ENCODE measurements at places on chromosomes 3 and 15.

DNA sequence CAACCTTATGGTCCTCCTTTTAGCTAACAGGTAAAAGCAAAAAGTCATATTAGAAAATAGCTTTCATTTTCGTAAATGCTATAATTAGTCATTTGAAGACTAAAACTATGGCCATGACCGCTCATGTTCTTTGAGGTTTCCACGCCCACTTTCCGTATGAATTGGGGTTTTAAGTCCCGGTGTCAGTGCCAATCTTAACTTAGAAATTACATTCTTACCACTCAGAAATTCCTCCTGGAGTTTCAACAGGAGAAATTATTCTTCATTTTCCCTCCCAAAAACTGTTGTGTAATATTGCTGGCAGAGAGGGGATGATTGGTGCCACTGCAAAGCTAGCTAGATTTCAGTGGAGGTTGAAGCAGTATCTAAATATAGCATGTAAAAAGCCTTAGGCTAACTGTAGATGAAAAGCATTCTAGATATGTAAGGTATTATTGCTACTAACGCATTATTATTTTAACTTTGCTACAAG lies 71.0 kb upstream of the MDFIC2 start:
- no peak for DNase-seq

DNA sequence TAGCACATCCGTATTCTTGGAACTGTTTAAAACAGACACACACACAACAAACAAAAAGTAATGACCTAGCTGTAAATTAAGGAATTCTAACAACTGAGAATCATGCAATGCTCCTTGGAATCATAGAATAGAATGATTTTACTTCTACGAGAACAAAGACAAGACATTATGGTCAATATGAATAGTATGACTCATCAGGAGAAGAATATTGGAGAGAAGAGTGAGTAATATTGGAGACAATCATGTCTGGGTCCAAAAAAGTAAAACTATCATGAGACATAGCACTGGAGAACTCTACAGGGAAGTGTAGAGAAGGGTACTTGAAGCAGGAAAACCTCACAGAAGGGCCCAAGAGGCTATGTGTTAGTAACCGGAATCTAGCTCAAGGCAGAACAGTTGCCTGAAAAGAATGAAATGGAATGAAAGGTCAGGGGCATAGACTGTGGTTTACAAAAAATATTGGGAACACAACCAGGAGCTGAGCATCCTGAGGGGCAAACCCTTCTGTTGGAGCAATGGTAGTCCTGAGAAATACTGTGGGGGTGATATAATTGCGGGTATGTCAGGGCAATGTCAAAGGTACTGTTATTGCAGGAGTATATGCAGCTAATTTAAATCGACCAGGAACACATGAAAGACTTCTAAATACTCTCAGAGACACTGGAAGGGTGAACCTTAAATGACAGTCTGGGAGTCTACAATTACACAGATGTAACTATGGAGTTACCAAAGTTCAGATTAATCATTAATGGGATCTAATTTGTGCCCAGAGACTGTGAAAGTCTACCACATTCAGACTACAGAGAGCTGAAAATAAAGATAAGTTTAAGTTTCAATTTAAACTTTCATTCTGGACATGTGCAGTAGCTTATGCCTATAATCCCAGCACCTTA lies 201.2 kb downstream of the BCHE start:
- DNase-seq, result no peak

- DNase-seq, result no peak
These were observed 259.5 kb downstream of the THSD4 start for GRCh38 chr15:71374607-71375352.

GRCh38 chr3:15256861-15257341 lies 50.9 kb downstream of the CAPN7 start:
- DNase-seq, result no peak

DNA sequence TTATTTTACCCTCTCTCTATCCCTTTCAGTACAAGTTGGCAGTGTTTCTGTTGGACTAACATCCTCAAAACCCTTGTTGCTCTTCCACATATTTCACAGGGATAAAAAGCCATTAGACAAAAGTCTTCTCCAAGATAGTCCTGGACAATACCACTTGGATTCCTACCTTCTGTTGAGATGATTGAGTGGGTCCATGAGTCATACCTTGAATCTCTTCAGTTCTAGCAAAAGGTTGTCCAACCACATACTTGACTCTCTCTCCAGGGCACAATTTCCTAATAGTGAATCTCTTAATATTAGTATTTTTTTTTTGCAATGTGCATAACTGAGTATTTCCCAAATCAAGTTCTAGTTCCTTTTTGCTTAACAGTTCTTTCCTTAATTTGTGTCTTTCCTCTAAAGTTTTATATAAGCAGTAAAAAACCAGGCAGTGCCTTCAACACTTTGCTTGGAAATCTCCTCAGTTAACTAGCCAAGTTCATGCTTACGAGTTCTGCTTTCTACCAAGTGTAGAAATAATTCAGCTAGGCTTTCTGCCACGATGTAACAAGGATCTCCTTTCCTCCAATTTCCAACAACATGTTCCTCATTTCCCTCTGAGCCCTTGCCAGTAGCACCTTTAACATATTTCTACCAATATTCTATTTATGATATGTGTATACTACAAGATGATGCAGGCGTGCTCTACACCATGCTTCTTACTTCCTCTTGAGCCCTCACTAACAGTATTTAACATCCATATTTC lies 68.3 kb upstream of the NEO1 start:
- no peak for DNase-seq

GRCh38 chr3:107366766-107367165 lies 10.5 kb upstream of the CCDC54 start:
- DNase-seq, result no peak

DNA sequence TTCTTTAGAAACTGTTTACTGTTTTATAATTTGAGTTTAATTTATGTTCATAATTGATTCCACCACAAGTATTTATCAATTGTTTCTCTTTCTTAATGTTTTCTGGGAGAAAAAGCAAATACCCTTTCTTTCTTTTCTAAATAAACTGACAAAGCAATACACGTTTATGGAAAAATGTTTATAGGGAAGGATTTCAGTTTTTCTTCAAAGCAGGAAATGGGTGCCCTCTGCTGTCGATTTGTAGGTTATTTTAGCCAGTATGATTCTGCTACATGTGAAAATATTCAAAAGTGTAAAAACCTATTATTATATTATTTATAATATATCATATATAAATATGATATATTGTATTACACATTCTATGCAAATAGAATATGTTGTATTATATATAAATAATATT lies 921.0 kb upstream of the ROBO1 start:
- DNase-seq, result no peak

- no peak for DNase-seq
These were observed 26.4 kb downstream of the ADCY5 start for GRCh38 chr3:123422457-123422856.

DNA sequence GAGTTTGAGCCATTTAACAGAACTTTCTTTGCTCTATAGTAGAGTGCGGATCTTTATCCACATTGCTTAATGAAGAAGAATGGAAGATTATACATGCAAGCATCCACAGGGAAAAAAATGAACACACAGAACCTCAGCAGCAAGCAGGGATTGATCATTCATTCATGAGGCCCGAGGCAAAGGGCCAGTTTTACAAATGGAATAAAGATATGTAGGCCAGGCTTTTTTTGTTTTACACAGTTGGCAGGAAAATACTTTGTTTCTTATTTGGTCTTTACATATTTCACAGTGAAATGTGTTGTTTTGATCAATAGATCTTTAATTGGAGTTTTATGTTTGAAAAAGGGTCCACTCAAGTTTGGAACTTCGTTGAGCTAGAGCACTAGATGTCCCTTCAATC lies 117.5 kb downstream of the LRTM1 start:
- DNase-seq, result no peak

- DNase-seq, result no peak
These were observed 41.5 kb downstream of the EFCAB12 start for GRCh38 chr3:129386984-129387383.

- DNase-seq, result no peak
These were observed 58.5 kb upstream of the PLXNA1 start for GRCh38 chr3:126924458-126924857.

DNA sequence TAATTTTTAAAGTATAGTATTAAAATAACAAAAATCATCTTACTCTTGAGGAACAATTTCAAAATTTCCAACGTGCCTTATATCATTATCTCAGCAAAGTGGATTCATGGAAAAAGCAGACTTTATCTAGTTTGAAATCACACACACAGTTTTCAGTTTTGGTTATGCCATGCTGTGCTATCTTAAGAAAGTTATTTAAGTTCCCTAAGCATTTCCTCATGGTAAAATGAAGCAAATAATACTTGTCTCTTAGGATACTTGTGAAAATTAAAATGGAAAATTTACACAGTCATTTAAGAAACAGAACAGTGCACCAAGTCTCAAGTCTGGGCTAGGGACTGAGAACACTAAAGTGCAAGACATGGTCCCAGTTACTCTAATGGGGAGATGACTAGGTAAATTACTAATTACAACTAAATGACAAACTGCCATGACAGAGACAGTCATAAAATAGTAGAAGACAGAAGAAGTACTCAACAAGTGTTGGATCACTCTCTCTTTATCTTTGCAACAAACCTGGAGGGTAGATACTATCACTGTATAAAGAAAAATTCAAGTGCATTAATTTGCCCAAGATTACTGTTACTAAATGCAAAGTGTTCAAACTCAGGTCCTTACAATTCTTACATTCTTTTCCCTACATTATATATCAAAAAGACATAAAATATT lies 44.8 kb downstream of the DMXL2 start:
- no peak for DNase-seq

DNA sequence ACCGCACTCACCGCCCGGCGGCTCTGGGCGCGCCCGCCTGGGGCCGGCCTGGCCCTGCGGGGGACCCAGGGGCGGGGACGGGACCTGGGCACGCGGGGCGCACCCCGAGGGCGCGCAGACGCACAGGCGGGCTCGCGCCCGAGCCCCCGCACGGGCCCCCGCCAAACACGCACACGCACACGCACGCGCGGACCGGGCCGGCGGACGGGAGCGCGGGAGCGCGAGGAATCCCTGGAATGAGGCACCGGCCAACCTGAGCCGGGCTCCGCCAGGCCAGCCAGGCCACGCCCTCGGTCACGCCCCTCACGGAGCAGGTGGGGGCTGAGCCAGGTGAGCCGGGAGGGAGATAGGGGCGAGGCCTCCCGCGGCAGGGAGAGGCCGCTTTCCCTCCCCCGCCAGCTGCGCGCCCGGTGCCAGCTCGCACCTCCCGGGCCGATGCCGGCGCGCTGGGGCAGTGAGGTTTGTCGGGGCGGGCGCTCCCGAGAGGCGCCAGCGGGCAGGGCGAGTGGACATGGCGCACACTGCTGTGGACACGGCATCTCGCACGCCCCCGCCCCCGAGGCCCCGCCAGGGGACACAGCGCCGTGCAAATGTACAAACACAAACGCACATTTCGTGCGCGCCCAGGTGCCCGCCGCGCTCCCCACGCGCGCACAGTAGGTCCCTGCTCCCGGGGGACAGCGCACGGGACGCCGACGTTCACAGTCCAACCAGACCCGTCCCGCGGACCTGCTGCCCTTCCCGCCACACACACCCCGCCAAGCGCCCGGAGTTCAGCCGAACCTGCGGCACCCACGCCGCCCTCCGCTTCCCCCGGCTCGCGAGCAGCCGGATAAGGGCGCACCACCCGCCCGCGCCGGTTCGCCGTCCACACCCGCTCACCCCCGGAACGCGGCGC lies 75.9 kb upstream of the VGLL4 start:
- DNase-seq, result no peak

DNA sequence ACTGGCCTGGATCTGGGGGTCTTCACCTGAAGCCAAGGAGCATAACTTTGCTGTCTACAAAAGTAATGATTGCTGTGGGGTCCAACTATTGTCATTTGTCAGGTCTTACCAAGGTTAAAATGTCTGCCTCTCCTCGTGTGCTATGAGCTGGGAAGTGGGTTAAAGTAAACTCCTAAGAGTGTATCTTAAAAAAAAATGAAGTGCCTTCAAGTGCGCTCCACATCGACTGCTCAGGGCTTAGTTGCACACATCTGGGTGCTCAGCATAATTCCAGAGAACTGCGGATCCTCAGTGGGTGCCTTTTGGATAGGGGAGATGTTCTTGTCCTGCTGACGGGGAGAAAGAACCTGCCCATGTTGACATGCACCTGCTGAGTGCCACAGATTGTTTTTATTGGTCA lies 40.9 kb downstream of the EFCAB12 start:
- no peak for DNase-seq

- no peak for DNase-seq
These were observed 2.6 kb upstream of the CDV3 start for GRCh38 chr3:133570937-133571320.

DNA sequence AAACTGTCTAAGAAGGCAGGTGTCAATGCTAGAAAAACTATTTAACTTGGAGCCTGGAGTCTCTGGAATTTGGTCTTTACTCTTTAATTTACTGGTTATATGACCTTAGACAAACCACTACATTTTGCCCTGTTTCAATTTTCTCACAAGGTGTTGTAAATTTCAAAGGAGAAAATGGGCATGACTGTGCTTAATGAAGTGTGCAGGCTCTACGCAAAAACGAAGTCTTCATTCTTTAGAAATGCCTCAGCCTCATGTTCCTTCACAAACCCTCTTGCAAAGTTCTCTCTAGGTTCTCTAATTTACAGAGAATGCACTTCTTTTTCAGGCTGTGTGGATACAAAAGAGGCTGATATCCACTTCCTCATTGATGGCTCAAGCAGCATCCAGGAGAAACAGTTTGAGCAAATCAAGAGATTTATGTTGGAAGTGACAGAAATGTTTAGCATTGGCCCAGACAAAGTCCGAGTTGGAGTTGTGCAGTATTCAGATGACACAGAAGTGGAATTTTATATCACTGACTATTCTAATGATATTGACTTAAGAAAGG lies 39.1 kb downstream of the COL6A5 start:
- DNase-seq, result no peak

- DNase-seq, result no peak
These were observed 90.6 kb downstream of the MYO5A start for GRCh38 chr15:52438047-52438446.

DNA sequence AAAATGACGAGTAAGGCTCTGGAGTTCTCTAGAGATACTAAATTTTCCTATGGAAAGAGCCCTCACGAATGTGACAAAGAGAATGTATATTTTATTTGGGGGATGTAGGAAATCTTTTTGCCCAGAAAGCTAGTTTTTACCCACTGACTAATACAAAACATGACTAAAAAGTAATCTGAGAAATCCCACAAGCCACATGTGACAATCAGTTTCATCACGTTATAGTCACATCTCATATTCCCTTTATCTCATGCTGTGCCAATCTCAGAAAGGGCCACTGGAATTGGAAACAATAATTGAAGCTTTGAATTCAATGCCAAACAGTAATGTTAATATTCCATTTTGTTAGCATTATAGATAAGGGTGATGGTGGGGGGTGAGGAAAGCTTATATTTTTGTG lies 509.0 kb upstream of the GOLIM4 start:
- no peak for DNase-seq

DNA sequence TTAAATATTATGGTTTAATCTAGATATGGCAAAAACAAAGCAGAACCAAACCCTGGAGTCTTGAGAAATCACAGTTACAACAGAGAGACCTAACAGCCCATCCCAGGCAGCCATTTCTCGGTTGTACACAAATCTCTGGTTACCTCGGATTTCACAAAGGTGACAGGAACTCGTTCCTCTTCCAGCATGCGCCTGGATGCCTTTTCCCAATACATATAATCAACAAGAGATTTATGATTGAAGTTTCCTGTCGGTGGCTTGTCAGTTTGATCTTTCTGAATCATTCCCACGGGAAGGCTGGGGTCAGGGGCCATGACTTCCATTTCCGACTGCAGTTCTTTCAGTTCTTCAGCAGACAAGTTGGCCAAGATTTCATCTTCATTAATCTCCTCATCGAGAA lies 445 bp downstream of the LMOD3 start:
- DNase-seq, result no peak

- no peak for DNase-seq
These were observed 14.3 kb downstream of the ABCC5 start for GRCh38 chr3:184003187-184003967.

All from NCI-H446 (cell line).